ENCODE measurements at places on chromosomes 7 and 10.

GRCh38 chr10:28054228-28054860 is 55.5 kb upstream of the ODAD2 start:
- DNase-seq: peak; percentile 22

DNA sequence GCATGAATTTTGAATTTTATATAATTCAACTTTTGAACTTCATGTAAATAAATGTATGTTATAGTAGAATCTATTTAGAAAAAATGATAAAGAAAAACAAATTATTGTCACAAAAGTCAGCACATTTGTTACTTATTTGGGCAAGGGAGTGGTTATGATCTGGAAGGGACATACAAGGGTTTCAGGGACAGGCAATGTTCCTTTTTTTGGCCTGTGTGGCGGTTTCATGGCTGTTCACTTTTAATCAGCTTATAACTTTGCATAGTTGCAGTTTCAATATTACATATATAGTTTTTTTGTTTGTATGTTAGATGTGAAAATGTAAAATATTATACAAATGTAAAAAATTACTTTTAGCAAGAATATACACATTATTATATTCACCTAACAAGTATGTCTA is 256.2 kb downstream of the PCLO start:
- no peak for DNase-seq

- DNase-seq: no peak
Observed at GRCh38 chr10:71663311-71663710, 56.3 kb downstream of the C10orf105 start.

- DNase-seq: no peak
Observed at GRCh38 chr10:49745756-49746155, 16.4 kb downstream of the OGDHL start.

DNA sequence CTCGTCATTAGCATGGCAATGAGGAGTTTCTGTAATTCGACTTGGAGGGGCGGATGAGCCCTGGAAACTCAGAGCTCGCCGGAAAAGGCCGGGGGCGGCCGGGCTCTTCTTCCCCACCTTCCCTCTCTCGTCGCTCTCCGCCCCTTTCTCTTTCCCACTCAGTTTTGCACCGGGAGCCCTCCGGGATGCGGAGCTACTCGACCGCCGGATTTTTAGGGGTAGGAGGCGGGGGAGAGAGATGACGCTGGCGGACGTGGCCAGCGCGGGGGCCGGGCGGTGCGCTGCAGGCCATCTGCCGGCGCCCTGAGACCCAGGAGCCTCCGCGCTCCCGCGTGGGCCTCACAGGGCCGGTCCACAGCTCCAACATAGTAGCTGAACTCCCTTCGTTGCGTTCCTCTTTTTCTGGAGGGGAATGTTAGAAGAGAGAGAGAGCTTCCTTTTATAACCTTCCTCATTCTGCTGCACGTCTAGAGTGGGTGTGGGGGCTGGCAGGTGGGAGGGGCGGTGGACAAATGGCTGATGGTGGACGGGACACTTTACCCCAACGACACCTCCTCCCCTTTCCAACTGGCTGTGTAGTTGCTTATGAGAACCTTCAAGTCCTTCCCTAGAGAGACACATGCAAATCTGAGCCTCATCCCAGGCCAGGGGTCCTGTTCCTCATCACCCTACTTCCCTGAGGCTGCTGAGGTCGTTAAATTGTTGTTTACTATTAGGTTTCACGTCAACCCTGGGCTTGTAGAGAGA is 1.1 kb upstream of the HOXA1 start:
- DNase-seq: peak; percentile 75

- DNase-seq: no peak
Observed at GRCh38 chr7:122212754-122213153, 68.7 kb upstream of the AASS start.

DNA sequence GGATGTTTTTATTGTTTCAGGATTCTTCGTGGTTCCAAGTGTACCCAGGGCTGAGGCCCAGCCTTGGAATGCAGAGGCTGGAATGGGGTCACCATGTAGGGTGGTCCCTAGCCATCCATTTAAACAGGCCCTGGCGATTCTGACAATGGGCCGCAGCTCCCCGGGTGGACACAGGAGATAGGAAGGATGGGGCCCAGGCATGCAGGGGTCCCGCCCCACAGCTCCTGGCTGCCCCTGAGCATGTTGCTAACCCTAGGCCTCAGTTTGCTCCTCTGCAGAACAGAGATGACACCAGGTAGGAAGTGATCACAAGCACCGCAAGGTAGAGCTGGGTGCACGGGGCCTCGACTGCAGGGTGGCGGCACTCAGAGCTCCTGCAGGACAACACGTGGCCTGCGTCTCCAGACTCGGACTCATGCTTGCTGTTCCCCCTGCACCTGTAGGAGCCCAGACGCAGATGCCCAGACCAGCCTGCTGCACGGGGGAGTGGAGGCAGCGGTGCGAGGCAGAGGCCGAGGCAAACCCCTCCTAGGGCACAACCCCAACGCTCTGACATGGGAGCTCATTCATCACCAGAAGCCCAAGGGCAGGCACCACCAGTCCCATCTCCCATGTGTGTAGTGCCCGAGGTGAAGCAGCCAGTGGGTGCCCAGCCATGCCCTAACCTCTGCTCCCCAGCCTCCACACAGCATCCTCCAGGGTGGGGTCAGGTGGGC is 25.5 kb downstream of the VIPR2 start:
- DNase-seq: no peak

- DNase-seq: no peak
Observed at GRCh38 chr10:13724484-13724883, 137.7 kb downstream of the PRPF18 start.

GRCh38 chr10:100779329-100779728 is 33.9 kb downstream of the PAX2 start:
- DNase-seq: no peak

GRCh38 chr10:126218174-126218573 is 170.1 kb downstream of the ADAM12 start:
- no peak for DNase-seq

GRCh38 chr7:7103343-7104313 is 78.7 kb upstream of the C1GALT1 start:
- peak; percentile 85 for DNase-seq

Data from DMS53 (cell line).